ENCODE measurements at places on chromosomes 11 and 22.
A peak's percentile ranks its signal among the peaks of the same experiment; 100 is the strongest.

DNA sequence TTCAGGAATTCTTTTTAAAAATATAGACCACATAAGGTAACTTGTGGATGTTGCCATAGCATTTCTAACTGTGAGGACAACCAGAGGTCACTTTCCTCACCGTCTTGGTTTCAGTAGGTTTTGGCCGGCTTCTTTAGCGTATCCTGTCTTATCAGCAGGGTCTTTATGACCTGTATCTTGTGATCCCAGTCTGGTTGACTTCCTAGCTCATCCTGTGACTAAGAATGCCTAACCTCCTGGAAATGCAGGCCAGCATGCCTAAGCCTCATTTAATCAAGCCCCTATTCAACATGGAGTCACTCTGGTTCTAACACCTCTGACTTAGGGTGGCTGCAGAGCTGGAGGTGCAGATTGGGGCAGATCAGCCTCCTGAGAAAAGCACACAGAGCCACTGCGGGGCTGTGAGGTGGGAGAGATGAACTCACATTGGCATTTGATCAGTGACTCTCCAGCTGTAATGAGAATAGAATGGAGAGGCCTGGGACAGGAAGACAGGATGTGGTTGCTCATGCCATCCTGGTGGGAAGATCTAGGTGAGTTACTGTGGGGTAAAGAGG, 41.1 kb upstream of the TOP3B start:
- no peak for DNase-seq

- DNase-seq: no peak
Measured at GRCh38 chr11:88406876-88407275, 69.3 kb upstream of the CTSC start.

DNA sequence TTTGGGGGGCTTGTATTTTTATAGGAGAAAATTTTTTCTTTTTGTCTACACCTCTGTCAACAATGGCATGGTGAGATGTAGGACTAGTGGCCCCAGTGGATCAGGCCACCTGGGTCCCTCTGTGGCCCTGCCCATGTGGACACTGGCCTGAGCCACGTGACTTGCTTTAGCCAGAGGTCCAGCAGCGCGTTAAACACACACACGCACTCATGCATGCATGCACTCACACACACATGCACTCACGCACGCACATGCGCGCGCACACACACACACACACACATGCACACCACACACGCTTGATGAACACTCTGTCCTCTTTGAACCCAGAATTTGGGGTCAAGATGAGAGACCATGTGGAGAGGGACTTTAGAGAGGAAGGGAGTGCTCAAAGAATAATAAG, 59.4 kb upstream of the NUP50 start:
- DNase-seq: no peak

DNA sequence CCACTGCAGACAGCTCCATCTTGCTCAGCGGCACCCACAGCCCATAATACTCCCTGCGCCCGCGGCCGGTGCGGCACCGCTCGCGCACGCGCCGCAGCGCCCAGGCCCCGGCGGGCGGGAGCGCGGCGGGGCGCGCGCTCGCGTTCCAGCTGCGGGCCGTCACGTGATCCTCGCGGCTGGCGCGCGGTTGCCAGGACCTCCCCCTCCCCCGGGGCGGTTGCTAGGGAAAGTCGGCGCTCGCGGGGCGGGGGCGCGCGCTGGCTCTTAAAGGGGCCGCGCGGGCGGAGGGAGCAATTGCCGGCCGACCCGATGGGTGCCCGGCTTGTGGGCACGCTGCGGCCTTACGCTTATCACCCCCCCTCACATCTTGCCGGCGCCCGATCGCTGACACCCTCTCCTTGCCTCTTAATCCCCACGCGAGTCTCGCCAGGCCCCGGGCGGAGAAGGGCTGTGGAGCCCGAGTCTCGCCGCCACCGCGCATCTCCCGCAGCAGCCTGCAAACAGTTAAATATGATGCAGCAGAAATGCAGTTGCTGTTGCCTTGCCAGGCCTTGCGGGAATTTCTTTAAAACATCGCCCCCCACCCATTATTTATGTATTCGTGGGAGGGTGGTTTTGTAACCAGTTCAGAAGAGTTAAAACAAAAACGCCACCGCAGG, at the start of gene CBX6:
Gene CBX6, minus strand, starts transcription at position 45 of the 659 bp plus-strand sequence. Its CDS starts 26 bp downstream, at position 19.
- DNase-seq: peak; percentile 95

- DNase-seq: no peak
Measured at GRCh38 chr11:94730153-94730552, 38.0 kb upstream of the AMOTL1 start.

DNA sequence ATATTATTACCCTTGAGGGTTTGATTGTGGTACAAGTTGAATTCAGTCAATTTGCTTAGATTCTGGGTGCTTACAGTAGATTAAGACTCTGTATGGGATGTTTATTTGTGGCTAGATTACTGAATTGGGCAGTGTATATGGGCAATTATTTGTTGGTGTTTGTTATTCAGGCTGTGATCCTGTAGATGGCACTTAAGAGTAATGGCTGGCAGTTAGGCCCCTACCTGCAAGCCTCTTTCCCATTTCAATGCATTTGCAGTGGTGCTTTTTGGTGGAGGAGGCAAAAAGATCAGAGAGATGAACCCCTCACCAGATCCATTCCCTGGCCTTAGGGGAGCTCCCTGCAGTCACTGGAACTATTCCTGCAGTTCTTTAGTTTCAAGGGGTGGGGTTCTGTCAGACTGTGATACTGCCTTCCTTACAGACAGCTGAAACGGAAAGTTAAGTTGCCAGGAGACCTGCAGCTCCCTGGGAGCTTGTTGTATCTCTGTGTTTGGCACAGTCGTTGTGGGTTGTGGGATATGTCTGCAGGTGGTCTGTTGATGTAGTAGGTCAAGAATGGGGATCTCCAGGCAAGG, 199.5 kb downstream of the AASDHPPT start:
- DNase-seq: no peak

GRCh38 chr11:103676413-103676812, 360.0 kb upstream of the DDI1 start:
- no peak for DNase-seq

- DNase-seq: no peak
Measured at GRCh38 chr11:134939905-134940304, 527.9 kb upstream of the B3GAT1 start.

DNA sequence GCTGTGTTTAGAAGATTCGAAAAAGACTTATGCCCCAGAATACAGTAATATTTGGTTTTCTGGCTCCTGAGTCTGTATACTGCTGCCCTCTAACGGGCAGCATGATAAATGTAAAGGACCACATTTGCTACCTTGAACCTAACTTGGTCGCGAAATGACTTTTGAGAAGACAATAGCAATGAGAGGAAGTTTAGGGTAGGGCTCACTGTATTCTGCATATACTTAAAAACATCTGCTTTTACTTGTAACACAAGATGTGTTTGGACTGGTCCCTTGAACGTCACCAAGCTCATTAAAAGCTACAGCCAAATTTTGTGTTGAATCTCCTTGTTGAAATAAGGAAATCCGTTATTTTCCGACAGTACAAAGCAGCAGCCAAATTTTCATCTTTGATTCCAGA, 309.1 kb downstream of the SWAP70 start:
- no peak for DNase-seq

GRCh38 chr11:109165035-109165434, 257.0 kb upstream of the C11orf87 start:
- no peak for DNase-seq

DNA sequence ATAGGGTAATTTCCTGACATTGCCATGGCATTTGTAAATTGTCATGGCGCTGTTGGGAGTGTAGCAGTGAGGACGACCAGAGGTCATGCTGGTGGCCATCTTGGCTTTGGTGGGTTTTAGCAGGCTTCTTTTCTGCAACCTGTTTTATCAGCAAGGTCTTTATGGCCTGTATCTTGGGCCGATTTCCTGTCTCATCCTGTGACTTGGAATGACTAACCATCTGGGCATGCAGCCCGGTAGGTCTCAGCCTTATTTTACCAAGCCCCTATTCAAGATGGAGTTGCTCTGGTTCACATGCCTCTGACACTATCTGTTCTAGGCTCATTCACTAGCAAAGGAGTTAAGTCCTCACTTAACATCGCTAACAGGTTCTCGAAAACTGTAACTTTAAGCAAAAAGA, 1374.2 kb downstream of the FAM181B start:
- DNase-seq: no peak

- DNase-seq: no peak
Measured at GRCh38 chr11:64498136-64498535, 92.9 kb upstream of the SLC22A12 start.

DNA sequence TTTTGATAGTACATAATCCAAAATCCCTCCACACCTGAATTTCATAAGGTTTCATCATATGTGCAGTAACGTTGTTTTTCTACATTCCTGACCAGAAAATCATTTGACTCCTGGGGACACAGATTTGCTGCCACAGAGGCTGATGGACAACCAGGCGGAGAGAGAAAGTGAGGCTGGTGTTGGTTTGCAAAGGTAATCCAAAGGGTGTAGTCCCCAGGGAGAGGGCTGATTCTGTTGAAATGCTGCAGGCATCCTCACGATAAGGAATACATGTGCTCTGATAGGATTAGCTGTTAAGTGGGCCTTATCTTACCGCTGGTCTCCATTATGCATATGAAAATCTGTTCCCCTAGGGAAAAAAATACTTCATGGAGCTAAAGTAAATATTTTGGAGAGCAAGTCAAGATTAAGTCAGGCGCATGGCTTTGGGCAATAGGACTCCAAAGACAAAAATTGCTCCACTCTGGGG, 8.1 kb downstream of the APOL6 start:
- no peak for DNase-seq

- DNase-seq: no peak
Measured at GRCh38 chr22:46678003-46678657, 57.9 kb downstream of the GRAMD4 start.

DNA sequence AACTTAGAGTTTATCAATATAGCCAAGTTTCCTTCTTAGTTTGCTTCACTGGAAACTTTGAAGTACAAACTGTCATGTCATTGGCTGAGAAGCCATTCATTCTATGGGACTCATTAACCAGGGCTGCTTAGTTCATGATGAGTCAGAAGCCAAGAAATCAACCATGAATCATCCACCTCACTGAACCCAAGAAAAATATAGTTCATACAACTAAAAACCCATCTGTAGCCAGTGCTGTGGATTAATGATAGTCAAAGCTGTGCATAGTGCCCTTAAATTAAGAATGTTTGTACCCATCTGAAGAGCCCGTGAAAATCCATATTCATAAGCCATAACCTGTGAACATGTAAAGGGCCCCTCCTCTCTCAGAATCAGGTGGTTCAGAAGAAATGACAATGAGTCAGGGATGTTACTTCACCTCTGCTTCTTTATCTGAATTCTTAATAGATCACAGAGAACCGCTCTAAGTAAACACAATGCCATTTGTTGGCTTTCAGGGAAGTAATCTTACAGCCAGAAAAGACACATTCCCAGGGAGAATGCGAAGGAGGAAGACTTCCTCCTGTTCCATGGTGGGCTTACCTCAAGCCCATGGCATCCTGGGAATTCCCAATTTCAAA, 25.4 kb downstream of the MMP20 start:
- no peak for DNase-seq
